ENCODE measurements at places on chromosomes 2 and 18.

- no peak for DNase-seq
Measured at GRCh38 chr18:11883153-11883552, 25.0 kb downstream of the MPPE1 start.

DNA sequence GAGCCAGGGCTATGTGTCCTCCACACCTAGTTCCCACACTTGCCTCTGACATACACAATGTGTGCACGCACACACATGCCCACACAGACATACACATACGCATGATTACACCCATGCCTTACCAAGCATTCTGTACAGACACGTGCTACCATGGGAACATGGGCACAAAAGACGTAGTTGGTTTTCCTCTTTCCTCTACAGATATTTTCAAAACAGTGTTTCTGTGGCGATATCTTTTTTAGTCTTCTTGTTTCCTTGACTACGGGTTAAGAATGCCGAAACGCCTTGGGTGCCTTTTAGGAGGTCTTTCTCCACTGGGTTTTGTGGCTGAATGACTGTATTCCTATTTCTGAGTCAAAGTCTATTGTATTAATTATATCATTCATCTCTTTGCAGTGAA is 75.5 kb upstream of the SPTBN1 start:
- no peak for DNase-seq

DNA sequence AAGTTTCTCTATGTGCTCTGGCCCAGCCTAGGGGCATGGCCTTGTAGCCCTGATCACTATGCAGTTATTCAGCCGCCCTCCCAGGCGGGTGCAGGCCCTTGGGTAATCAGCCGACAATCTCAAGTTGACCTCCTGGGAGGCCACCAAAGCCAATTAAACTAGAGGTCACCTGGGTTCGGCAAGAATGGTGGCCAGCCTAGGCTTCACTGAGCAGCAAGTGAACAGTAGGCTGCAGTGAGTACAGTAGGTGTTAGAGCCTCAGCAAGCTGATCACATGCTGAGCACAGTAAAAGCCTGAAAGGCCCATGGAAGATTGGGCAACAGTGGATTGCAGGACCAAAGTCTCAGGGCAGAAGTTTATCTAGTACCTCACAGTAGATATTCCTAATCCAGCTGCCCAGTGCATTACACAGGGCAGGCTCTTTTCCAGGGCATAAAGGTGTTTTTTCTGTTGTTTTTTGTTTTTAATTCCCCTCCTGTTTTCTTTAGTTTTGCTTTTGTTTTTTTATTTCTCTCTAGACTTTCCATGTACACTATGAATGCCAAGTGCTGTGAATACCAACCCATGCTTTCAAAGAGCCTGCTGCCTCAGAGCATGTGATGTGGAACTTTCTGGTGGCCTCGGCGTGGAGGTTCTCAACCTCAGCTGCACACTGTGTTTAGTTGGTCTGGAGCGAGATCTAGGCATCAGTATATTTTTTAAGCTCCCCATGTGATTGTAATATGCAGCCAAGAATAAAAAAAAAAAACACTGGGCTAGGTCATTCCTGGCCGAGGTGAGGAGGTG is 55.9 kb upstream of the ATL2 start:
- DNase-seq: no peak

GRCh38 chr2:100270381-100271146 is 51.7 kb downstream of the LONRF2 start:
- DNase-seq: no peak

GRCh38 chr2:213125646-213126347 is 25.6 kb downstream of the IKZF2 start:
- no peak for DNase-seq

DNA sequence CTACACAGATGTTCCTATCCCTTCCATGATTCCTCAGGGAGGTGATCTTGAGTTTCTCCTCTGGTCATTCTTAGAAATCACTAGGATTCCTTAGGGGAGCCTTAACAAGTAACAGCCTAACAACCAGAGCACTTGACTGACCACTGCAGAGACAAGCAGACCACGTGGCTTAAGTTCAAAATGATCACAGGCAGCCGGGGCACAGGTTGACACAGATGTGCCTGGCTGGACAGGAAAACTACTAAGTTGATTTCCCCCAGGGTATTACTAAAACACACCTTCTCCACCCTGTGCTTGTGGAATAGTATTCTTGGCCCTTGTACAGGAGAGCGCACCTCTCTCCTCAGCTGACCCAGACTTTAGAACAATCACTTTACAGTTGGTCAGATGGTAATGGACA is 29.9 kb downstream of the ST3GAL5 start:
- no peak for DNase-seq

Measured in breast epithelium (tissue), 4 donors.